Stimulated activated CD4-positive, alpha-beta T cell treated with anti-CD3 and anti-CD28 coated beads, Interleukin-4, amount 100 ng/mL, for 4 hours (primary cell): ENCODE measurements at places on chromosomes 6 and 20.

- DNase-seq: no peak
Measured at GRCh38 chr6:143329323-143329722, 121.2 kb downstream of the ADAT2 start.

DNA sequence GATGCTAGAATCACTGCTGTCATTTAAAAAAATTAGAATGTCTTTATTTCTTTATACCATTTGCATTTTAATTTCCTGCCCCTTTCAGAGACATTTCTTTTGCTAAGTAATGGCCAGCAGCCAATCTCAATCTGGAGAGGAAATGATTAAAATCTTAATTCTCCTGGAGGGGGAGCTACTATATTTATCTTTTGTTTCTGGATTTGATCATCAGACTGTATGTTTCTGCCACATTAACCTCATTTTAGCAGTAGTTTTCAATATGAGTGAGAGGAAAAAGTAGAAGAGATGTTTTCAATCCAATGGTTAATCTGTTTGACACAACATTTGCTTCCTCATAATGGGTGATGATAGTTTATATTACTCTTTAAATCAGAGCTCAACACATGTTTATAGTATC lies 138.0 kb downstream of the FUT9 start:
- no peak for DNase-seq

DNA sequence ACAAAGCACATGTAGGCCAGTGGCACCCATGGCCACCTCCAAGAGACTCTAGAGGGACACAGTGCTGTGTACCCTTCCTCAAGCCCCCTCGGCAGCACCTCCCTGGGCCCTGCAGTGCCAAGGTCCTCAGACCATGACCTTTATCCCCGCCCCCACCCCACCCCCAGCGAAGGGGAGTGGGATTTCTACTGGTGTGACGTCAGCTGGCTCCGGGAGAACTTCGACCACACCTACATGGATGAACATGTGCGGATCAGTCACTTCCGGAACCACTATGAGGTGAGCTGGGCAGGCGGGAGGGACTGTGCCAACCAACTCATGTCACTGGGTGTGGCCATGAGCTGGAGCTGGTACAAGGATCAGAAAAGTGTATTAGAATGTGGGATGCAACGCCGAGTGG lies 38.0 kb downstream of the TTLL9 start:
- no peak for DNase-seq

- DNase-seq: no peak
Measured at GRCh38 chr6:18289283-18289682, 25.0 kb upstream of the DEK start.

GRCh38 chr20:36344517-36345132 lies 38.5 kb downstream of the DLGAP4 start:
- no peak for DNase-seq

- DNase-seq: no peak
Measured at GRCh38 chr6:136330634-136331033, 41.0 kb upstream of the BCLAF1 start.

DNA sequence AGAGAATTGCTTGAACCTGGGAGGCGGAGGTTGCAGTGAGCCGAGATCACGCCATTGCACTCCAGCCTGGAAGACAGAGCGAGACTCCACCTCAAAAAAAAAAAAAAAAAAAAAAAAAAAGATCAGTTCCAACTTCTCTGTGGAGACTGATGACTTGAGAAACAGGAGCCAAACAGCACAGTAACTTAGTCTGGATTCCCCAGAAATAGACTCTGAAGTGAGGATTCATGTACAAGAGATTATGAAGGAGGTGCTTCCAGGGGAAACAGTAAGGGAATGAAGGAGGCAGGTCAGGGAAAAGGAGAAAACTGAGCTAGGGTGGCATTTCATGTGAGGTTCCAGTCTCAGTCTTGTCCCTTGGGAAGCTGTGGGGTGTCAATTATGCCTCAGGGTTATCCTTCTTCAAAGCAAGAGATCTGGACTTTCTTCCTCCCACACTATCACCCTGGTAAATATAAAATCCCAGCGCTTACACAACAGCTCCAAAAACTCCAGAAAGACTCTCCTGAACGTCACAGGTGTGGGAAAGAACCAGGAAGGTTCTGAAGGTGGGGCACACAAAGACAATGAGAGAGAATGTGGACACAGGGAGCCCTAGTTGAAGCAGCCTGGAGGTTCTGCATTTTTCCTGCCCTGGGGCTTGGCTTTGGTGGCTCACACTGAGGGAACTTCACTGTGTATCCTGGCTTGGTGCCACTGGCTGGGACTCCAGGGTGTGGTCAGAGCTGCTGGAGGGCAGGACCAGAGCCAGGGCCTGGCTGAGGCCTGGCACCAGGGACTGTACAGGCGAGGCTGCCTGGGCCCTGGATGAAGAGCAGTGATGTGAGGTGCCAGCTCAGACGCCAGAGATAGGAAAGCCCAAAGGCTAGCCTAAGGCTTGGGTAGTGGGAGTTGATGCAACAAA lies 46.8 kb downstream of the PCNA start:
- no peak for DNase-seq

- DNase-seq: no peak
Measured at GRCh38 chr6:44594481-44594880, 207.0 kb downstream of the CDC5L start.

- no peak for DNase-seq
Measured at GRCh38 chr20:39378776-39379175, 416.6 kb downstream of the DHX35 start.

GRCh38 chr20:10428008-10428407 lies 6.0 kb downstream of the MKKS start:
- no peak for DNase-seq

- DNase-seq: no peak
Measured at GRCh38 chr20:32064667-32065066, 12.6 kb downstream of the HCK start.

DNA sequence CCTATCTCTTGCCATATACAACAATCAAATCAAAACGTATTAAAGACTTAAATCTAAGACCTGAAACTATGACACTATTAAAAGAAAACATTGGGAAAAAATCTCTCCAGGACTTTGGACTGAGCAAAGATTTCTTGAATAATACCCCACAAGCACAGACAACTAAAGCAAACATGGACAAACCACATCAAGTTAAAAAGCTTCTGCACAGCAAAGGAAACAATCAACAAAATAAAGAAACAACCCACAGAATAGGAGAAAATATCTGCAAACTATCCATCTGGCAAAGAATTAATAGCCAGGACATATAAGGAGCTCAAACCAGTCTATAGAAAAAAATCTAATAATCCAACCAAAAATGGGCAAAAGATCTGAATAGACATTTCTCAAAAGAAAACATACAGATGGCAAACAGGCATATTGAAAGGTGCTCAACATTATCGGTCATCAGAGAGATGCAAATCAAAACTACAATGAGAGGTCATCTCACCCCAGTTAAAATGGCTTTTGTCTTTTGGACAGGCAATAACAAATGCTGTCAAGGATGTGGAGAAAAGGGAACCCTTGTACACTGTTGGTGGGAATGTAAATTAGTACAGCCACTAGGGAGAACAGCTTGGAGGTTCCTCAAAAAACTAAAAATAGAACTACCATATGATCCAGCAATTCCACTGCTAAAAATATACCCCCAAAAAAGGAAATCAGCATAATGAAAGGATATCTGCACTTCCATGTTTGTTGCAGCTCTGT lies 76.2 kb downstream of the SNX5 start:
- no peak for DNase-seq

DNA sequence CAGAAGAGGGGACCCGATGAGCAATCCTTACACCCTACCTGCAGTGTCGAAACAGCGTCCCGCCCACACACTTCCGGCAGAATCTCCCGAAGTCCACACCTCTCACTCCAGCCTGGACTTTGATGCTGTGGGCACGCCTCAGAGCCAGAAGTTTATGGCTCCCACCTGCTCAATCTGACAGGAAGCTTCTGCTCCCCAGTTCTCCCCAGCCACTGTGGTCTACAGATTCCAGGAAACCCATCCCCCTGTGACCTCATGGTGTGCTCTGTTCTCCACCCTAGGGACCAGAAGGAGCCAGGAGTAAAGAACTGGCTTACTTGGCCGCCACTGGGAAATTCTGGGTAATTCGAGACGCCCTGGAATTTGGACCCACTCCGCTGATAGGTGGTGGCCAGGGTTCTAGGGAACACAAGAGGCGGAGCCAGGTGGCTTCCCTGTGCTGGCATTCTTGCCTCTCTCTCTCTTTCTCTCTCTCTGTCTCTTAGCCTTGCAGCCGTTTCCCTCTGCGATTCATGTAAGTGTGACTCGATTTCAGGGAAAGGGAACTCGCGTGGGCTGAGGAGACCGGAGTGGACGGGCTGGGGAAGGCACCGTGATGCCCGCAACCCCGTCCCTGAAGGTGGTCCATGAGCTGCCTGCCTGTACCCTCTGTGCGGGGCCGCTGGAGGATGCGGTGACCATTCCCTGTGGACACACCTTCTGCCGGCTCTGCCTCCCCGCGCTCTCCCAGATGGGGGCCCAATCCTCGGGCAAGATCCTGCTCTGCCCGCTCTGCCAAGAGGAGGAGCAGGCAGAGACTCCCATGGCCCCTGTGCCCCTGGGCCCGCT lies at the start of gene TRIM15:
TRIM15 (plus strand) TSS at position 457 of the 828 bp plus-strand sequence; CDS start at position 596, 139 bp downstream.
- DNase-seq: peak; percentile 51

- DNase-seq: no peak
Measured at GRCh38 chr6:1423578-1423977, 34.2 kb downstream of the FOXF2 start.

DNA sequence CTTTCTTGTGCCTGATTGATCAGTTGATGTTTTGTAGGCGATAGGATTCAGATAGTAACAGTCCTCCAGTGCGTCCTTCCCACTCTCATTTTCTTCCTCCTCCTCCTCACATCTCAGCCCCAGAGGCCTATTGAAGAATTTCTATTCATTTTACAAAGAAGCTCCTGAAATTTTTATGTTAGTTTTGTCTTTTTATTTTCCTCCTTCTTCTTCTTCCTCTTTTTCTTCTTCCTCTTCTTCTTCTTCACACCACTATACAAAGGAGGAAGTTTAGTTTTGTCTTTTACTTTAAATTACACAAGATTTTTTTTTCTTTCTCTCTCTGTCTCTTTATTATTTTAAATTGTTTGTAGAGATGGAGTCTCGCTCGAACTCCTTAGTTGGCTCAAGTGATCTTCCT lies 19.1 kb downstream of the BTN2A1 start:
- no peak for DNase-seq

- DNase-seq: peak; percentile 66
Measured at GRCh38 chr6:4059115-4059777, 19.7 kb downstream of the FAM217A start.

- no peak for DNase-seq
Measured at GRCh38 chr20:11895861-11896387, 21.8 kb upstream of the BTBD3 start.

GRCh38 chr6:112286010-112286409 lies 31.6 kb upstream of the LAMA4 start:
- no peak for DNase-seq

DNA sequence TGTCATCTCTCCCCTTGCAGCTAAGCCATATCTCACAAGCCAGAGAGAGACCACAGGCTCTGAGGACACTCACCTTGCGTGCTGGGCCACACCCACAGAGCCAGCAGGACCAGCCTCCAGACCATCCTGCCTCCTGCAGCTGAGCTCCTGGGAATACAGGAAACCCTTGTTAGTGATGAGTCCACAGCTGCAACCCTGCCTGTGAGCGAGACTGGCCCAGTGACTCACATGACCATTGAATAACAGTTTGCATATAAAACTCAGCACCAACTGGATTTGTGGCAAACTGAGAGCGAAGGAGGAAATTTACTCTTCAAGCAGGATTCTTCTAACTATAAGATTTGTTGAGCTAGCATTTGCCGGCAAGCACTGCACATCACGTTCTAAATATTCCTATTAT lies 3.0 kb downstream of the THBS2 start:
- DNase-seq: no peak

DNA sequence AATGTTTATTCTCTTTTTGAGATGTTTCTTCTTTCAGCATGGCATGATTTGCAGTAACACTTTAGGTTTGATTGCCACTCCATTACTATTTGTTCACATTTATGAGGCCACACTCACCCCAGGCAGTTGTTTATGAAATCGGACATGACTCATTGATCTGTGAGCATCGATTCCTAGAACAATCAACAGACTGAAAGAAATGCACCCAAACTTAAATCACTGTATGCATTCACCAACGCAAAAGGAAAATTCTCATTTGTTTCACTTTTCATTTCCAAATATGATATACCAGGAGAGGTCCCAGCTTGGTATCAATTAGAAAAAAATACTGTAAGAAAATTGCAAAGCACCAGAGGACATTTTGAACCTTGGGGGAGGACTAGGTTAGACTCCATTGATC lies 5.4 kb upstream of the GJA10 start:
- no peak for DNase-seq

GRCh38 chr6:159836718-159837490 lies 36.8 kb downstream of the PNLDC1 start:
- no peak for DNase-seq

GRCh38 chr6:2733324-2733723 lies 17.4 kb downstream of the MYLK4 start:
- DNase-seq: no peak

- no peak for DNase-seq
Measured at GRCh38 chr6:24874776-24875533, 60.8 kb downstream of the RIPOR2 start.
